Stimulated activated CD4-positive, alpha-beta T cell treated with anti-CD3 and anti-CD28 coated beads, Interleukin-2, amount 100 ng/mL, for 24 hours (primary cell): ENCODE measurements at places on chromosomes 3 and 15.

DNA sequence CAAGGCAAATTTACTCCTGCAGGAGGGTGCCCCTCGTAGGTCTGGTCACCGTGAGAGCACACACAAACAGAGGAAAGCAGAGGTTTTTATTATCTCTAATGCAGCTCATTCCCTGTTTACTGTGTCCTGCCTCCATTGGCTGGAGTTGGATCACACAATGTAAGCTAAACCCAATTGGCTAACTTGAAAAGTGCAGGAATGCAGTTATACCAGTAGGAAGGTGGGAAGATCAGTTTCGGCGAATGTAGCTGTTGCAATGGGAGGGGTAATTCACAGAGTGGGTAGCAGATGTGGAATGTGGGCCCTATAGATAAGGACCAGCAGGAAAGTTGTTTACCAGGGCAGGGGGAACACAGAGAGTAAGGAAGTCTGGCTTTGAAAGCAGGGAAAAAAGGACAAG lies 42.5 kb upstream of the NPAP1 start:
- no peak for DNase-seq

- DNase-seq: no peak
Observed at GRCh38 chr3:171225708-171226107, 199.2 kb upstream of the SLC2A2 start.

GRCh38 chr3:12148183-12148940 lies 10.3 kb downstream of the TIMP4 start:
- no peak for DNase-seq

- no peak for DNase-seq
Observed at GRCh38 chr3:171186383-171186782, 159.9 kb upstream of the SLC2A2 start.

DNA sequence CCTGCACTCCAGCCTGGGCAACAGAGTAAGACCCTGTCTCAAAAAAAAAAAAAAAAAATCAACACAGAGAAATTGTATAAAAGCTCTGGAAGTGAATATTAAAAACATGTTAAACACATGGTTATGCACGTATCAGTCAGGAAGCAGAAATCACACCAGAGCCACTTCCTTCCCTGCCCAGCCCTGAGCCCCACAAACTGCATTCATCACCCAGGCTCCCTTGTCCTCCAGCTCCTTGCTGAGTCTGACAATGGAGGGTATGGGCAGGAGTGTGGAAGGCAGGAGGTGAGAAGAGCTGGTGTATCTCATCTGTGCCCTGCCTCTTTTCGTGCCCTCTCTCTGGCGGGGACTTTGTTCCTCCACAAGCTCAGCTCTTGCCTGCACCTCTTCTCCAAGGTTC lies 12.1 kb upstream of the LOXL1 start:
- no peak for DNase-seq

- DNase-seq: no peak
Observed at GRCh38 chr3:112531358-112531781, 30.4 kb downstream of the ATG3 start.

DNA sequence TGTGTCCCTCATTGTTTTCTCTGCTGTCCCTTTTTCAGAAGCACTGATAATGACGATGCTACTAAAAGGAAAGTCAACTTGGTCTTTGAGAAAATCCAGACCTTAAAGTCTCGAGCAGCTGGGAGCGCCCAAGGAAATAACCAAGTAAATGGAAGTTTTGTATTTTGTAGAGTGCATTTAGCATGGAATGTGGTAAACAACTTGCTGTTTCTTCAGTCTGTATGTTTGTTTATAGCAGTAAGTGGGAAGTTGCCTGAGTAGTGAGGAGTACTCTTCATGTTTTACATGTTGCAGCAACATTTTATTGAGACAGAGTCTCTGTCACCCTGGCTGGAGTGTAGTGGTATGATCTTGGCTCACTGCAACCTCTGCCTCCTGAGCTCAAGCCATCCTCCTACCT lies 66.0 kb downstream of the CGNL1 start:
- no peak for DNase-seq

GRCh38 chr3:12938258-12938711 lies 96.9 kb upstream of the RPL32 start:
- no peak for DNase-seq

GRCh38 chr3:133931084-133931483 lies 35.4 kb upstream of the RAB6B start:
- no peak for DNase-seq

- DNase-seq: no peak
Observed at GRCh38 chr15:39313467-39313866, 267.4 kb upstream of the THBS1 start.

- peak; percentile 94 for DNase-seq
Observed at GRCh38 chr15:100341750-100342560, at the start of gene ADAMTS17. Gene ADAMTS17, minus strand, starts transcription at chr15:100341975. Its CDS starts 76 bp downstream, at chr15:100341899.

DNA sequence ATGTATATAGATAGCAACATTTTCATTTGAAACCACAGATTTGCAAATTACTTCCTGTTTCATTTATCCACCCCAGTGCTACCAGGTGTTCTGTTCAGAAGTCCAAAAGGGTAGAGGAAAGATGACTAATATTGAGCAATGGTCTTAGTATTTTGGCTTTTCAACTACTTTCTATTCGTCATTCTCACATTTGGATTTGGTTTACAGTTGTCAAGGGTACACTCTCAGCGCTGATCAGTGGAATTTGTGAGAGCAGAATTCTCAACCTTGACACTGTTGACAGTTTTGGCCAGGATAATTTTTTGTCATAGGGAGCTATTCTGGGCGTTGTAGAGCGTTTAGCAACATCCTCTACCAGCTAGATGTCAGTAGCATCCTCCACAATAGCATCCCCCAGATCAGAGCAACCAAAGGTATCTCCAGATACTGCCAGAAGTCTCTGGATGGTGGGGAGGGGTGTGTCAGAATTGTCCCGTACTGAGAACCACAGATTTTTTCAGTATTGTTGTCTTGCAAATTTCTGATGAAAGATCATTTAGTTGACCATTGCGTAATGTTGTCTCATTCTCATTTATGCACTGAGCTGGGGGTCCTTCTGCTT lies 4.2 kb downstream of the HMCES start:
- no peak for DNase-seq
